Memory B cell (primary cell): ENCODE measurements at places on chromosomes 2 and 18.

- no peak for DNase-seq
These were observed 259.2 kb downstream of the IKZF2 start for GRCh38 chr2:212892193-212892592.

DNA sequence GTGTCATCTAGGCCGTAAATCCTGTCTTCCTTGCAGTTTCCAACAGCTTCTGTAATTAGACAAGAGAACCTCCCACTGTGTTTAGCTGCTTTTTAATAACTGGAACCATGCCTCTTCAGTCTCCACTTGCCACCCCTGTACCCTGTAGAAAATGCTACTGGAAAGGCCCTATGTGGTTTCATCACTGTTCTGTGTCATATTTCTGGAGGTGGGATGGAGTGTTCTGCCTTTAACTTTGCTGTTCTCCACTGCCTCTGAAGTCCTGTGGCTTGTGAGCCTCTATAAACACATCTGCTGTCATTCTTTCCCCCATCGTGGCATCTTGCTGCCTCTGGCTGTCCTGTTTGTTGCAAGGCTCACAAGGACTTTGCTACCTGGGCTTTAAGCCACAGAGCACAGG lies 17.9 kb downstream of the MGAT5 start:
- no peak for DNase-seq

DNA sequence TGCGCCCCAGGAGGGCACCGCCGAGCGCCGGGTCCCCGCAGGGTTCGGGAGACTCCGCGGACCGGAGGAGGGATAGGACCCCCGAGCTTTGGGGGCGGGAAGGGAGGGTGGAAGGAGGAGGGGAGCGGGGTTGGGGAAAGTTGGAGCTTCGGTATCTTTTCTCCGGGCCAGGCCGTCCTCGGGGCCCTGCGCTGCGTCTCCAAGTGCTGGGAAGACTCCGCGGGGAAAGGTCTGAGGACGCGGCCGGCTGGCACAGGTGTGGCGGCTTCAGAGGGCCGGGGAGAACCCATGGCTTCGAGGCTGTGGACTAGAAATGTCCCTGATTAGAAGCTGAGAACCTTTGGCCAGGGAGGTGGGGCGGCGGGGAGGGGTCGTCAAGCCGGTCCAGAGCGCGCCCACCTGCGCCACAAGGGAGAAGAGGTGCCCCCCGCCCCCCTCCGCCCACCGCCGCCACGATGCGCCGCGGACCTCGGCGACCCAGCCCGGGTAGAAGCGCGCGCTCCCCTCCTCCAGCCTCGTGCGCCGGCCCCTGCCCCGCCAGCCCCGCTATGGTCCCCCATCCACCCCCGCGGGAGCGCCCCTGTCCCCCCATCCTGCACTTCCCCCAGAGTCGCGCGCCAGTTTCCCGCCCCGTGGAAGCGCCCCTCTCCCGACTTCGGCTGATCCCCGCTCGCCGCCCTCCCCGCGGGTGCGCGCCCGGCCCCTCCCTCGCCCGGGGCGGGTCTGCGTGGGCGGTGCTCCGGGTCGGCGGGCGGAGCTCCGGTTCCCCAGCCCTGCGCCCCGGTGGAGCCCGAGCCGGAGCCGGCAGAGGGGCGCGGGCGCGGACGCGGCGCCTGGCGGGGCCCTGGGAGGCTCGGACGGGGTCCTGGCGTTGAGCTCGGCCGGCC lies at the start of gene SNTG2:
Gene SNTG2 (plus strand): TSS at position 770 of the 887 bp plus-strand sequence. CDS start 148 bp downstream, outside the sequence.
- DNase-seq, result no peak

DNA sequence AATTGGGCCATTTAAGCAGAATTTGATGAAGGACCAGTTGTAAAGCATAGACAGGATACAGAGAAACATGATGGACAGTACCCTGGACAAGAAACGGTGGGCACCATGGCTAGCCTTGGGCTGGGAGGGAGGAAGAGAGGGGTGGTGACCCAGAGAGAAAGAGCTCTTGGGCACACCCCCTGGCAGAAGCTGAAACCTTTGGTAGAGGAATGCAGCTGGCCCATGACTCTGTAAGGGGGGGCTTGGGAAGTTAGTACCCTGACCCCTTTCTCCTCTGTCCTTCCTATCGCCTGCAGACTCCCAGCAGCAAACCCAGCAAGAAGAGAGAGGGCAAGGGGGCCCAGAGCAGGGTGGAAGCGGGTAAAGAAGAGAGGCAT lies 32.6 kb downstream of the MRPL44 start:
- no peak for DNase-seq

- DNase-seq, result no peak
These were observed 44.4 kb upstream of the SMAD7 start for GRCh38 chr18:48994926-48995835.

- DNase-seq, result no peak
These were observed 728.1 kb upstream of the PIK3C3 start for GRCh38 chr18:41226911-41227310.

DNA sequence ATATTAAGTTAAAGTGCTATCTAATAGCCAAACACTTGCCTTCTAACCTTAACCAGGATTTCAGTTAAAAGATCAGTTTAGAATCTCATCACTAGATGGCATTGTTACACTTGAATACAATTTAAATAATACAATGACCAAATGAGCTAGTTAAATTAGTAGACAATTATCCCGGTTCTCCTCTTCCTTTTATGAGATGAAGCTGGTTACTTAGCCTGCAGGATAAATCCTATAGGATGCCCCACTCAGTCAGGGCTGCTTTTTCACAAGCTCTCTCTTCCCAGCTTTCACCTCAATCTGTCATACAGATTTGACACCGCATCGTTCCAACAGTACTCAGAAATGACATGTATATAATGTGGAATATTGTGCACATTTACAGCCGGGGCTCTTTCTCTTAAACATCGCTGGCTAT lies 678.8 kb downstream of the KCNJ3 start:
- no peak for DNase-seq

- no peak for DNase-seq
These were observed 2.4 kb downstream of the EPAS1 start for GRCh38 chr2:46299365-46300263.

DNA sequence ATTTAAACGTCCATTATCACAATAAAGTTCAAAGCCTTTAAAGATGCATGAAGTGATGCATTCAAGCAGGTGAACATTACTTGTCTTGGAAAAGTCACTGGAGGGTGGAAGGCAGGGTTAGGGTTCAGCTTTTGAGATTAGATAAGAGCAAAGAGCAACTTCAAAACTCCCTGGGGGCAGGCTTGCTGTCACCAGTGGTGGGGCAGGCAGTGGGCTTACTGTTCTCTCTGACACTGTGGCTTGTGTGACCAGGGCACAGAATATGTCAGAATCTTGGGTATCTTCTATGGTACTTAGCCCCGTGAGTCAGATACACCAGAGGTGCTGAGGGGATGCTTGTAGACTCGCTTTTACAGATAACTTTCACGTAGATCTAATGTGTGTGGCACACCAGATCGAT lies 52.8 kb downstream of the WIPF1 start:
- DNase-seq, result no peak

GRCh38 chr2:46794693-46795317 lies 120.8 kb downstream of the MCFD2 start:
- no peak for DNase-seq

- no peak for DNase-seq
These were observed 61.2 kb downstream of the ARHGAP15 start for GRCh38 chr2:143190431-143190830.

- no peak for DNase-seq
These were observed 112.6 kb downstream of the COPS8 start for GRCh38 chr2:237198164-237198855.

DNA sequence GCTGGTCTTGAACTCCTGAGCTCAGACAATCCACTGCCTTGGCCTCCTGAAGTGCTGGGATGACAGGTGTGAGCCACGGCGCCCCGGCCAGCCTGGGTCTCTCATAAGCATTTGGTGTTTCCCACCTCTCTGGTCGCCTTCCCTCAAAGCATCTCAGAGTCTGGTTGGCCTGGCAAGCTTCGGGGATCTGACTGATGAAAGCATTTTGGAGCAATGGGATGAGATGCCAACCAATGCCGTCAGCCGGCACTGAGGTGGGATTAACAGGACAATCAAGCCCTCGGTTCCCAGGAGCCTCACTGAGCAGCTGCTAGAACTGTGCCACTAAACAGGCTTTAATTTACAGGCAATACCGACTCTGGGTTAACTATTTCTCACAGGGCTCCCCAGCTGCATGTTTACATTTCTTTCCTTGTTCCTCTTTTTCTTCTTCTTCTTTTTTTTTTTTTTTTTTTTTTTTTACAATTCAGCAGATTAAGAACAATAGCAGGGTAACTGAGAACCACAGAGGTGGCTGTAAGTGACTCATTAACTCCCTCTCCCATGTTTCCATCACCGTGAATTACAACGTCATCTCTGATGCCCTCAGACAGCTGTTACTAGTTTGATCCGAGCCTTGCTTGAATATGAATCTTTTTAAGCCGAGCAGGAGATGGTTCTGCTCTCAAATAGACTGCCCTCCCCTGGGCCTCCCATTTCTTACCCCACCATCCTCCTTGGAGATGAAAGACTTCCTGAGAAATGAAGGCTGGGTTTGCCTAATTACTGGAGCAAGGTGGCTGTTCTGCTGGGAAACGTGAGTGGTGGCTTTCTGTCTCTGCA lies 37.9 kb downstream of the ODC1 start:
- peak; percentile 63 for DNase-seq

DNA sequence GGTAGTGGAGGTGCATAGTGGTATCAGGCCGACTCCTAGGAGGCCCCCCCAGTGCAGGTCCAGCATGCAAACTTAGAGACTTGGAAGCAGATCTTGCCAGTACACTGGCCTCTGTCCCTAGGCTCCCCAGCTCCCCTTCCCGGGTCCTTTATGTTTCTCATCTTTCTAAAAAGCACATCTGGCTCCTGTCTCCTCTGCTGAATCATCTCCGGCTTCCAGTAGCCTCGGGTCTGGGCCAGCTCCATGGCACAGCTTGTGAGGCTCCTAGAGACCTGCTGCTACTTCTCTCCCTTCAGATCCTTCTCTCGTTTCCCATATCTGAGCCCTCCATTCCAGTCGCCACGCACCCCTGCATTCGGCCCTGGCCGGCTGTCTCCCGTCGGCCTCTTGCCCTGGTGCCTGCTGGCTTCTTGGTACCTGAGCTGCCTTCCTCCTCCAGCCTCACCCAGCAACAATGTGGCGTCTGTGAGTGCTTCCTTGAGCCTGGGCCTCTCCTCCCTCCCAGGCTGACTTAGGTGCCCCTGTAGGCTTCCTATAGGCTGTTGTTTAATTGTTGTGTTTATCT lies 6.6 kb downstream of the TRAF3IP1 start:
- DNase-seq, result no peak

- DNase-seq, result peak; percentile 6
These were observed 106.3 kb downstream of the EPHA4 start for GRCh38 chr2:221465776-221466175.

DNA sequence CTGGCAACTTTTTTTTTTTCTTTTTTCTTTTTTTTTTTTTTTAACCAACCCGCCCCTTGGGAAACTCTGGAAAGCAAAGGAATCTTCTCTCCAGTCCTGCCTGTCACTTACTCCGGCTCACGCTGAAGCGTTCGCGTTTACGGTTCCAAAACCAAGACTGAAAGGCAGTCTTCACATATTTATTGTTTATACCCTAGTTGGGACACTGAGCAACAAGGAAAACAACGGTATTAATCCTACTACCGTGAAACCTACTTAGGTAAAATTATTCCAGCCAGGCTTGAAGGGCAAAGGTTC lies 125.4 kb downstream of the OSBPL1A start:
- no peak for DNase-seq

- DNase-seq, result no peak
These were observed 162.5 kb downstream of the GRB14 start for GRCh38 chr2:164458792-164459191.

GRCh38 chr2:160465002-160465401 lies 28.6 kb downstream of the RBMS1 start:
- DNase-seq, result no peak

- no peak for DNase-seq
These were observed 114.5 kb upstream of the STPG4 start for GRCh38 chr2:47269316-47270232.

GRCh38 chr2:8298783-8299182 lies 383.1 kb upstream of the ID2 start:
- DNase-seq, result no peak

GRCh38 chr2:31170071-31170698 lies 31.9 kb upstream of the GALNT14 start:
- DNase-seq, result peak; percentile 53
